ENCODE measurements at places on chromosomes 11 and 22.

DNA sequence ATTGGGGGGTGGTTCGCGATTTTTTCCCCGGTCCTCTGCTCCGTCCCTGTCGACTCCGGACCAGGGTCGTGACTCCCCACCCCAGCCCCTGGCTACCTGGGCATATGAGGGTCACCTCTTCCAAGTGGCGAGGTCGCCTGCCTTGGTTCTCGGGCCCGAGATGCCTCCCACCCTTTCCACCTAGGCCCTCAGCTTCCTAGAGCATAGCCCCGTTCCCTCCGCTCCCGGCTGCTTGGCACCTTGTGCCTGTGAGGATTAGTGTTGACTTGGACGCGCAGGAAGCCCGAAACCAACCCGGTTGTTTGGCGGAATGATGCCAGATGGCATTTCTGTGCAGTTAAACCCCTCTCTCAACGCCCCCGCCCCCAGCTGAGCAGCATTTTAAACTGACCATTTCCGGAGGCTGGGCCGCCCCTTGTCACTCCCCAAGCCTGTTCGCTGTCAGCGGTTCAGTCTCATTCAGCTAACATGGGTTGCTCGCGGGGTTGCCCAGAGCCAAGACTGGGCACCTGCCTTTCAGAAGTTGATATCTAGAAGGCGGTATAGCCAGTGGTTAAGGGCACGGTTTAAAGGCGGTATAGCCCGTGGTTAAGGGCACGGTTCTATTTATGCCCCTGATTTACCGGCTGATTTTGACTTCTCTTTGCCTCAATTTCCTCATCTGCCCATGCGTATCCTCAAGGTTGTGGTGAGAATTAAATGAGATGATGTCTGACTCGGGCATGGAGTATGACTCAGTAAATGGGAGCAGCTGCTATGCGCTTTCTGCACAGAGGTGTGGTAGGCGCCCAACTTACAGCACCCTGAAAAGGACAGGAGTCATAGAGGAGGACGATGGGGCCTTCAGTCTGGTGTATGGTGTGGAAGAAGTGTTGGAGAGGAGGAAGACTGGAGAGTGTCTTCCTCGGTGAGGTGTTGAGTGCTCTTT, 639 bp downstream of the INCENP start:
- peak; percentile 17 for DNase-seq

DNA sequence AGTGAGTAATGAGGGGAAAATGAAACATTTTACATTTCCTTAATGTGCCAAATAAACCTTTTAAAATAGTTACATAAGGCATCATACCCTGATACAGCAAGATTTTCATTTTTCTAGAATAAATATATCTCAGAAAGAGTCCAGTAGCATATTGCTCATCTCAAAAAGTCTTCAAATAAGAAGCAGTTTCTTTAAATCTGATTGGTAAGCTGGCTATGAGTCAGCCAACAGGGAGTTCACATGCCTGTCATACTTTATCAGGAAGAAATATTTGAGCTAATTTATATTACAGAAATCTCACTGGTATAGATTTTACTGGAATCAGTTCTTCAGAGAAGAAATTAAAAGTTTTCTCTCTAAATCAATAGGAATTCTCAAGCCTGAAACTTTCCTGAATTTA, 258.1 kb downstream of the C11orf87 start:
- peak; percentile 25 for DNase-seq

DNA sequence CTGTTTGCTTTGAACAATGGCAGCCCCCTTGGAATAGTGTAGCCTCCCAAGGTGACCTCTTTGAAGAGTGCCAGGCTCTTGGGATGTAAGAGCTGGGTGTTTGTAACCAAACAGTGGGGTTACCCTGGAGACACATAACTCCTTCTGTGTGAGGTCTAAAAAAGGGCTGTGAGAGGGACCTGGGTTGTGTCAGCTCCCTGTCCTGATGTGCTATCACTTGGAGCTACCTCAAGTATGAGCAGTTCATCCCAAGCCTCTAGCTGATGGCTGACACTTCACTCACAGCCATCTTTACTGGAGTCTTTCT, 40.2 kb downstream of the TSPAN18 start:
- DNase-seq, result peak; percentile 69

GRCh38 chr11:27464289-27464696, 8.3 kb downstream of the LGR4 start:
- peak; percentile 60 for DNase-seq

DNA sequence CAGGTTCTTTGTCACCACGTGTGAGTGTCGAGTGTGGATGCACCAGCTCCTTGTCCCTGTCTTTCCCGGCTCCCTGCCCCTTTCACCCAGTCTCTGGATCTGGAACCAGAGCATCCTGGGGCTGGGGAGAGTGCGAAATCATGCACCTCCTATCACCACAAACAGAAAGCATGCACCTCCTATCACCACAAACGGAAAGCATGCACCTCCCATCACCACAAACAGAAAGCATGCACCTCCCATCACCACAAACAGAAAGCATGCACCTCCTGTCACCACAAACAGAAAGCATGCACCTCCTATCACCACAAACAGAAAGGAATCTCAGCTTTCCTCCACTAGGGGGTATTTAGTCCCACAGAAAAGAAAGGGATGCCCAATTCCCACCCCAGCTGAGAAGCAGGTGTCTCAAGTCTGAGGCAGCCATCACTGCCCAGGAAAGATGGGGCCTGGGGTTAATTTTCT, 5.9 kb upstream of the GLB1L3 start:
- no peak for DNase-seq

DNA sequence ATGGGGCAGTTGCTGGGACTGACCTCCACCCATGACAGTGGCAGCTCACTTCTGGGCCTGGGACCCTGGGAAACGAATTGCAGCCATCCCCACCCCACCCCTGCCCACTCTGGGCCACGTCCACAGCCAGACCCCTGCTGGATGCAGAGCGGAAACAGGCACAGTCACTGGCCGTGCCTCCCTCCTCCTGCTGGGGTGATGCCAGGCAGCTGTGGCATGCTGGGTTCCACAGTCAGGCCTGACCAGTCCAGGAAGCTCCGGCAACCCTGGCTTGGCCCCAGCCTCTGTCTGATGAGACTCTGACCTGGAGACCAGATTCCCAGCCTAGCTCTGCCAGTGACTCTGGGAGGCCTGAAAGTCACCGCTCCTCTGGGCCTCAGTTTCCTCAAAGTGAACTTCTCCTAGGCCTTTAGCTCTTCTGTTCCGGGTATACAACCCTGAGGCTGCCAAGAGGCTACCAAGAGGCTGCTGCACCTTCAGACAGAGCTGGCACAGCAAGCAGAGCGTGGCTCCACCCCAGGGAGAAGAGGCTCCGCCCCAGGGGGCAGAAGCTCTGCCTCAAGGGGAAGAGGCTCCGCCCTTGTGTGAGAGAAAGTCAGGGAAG, 8.9 kb downstream of the SULT4A1 start:
- DNase-seq, result no peak

DNA sequence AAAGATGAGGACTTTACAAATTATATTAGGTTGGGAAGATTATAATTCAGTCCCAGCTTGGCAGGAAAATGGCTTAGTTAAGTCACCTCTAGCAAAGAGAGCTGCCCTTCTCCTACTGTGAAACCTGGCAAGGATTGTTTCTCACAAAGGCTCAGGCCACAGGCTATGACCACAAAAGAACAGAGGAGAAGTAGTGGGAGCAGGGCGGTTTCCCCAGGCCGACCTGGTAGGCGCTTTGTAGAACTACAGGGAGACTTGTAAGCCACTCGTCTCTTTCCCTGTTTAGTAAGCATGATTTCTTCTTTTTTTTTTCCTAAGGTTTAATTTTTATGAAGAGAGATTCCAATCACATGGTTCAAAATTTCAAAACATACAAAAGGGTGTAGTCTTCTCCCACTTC, 4.6 kb downstream of the SNAP29 start:
- DNase-seq, result no peak

- DNase-seq, result no peak
These were observed 97.2 kb upstream of the FIBIN start for GRCh38 chr11:26896719-26897118.

- DNase-seq, result no peak
These were observed 15.3 kb downstream of the KCNJ5 start for GRCh38 chr11:128906185-128907050.

GRCh38 chr11:122578171-122578825, 77.2 kb upstream of the UBASH3B start:
- DNase-seq, result no peak

DNA sequence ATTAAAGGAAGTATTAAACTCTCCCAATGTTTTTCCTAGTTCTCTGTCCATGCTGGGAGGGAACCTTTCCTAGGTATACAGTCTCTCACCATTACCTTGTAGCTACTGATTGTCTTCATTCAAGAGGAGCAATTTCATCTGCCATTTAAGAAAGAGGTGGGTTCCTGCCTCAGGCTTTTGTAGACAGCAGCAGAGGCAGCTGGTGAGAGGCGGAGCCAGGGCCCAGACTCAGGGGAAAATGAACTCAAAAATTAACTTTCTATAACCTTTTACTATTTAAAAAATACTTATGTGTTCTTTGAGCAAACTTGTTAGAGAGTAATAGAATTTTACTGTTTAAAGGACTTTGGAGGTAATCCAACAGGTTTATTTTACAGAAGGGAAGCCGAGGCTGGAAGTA, 133.0 kb downstream of the SNX19 start:
- DNase-seq, result no peak

DNA sequence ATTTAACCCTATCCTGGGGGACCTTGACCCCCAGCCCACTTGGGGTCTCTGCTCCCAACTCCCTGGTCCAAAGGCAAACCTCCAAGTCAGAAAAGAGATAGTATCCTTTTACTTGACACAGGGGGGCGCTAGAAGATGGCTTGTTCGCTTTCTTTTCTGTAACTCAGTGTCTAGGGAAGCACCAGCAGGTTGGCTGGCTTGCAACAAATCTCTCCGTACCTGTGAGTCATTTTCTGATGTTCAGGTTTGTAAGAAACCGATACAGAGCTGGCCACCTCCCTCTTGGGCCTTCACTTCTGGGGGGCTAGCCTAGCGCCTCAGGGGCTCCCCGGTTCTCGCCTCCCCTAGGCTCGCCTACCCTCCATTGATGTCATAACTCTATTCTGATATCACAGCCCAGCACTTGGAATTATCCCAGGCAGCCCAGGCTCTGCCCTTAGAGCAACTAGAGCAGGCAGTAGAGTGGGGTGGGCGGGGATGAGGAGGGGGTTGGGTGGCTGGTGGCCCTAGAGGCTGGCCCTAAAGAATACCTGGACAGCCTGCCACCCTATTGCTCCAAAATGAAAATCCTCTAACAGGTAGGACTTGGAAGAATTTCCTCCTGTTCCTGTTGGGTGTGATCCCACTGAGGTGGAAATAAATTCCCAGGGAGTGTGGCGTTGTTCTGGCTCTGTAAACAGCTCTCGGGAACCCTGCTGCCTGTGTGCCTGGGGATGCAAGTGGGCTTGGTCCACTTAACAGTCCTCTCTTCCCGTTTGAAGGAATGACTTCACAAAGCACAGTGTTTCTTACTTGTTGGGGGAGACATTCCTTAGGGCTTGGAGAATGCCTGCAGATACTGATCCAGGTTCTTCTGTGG, 69.4 kb downstream of the OSBP2 start:
- peak; percentile 88 for DNase-seq

DNA sequence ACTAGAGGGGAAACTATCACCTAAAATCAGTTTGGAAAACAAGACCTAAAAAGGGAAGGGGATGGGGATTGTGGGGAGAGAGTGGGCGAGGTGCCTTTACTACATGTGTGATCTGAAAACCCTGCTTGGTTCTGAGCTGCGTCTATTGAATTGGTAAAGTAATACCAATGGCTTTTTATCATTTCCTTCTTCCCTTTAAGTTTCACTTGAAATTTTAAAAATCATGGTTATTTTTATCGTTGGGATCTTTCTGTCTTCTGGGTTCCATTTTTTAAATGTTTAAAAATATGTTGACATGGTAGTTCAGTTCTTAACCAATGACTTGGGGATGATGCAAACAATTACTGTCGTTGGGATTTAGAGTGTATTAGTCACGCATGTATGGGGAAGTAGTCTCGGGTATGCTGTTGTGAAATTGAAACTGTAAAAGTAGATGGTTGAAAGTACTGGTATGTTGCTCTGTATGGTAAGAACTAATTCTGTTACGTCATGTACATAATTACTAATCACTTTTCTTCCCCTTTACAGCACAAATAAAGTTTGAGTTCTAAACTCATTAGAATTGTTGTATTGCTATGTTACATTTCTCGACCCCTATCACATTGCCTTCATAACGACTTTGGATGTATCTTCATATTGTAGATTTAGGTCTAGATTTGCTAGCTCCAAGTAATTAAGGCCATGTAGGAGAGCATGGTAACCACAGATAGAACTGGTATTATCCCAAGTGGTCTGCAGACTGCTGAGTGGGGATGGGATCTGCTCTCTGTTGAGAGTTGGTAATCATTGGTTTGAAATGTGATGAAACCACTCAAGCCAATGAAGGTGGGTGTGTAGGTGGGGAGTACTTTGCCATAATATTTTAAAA, 3.6 kb downstream of the NEAT1 start:
- peak; percentile 85 for DNase-seq

DNA sequence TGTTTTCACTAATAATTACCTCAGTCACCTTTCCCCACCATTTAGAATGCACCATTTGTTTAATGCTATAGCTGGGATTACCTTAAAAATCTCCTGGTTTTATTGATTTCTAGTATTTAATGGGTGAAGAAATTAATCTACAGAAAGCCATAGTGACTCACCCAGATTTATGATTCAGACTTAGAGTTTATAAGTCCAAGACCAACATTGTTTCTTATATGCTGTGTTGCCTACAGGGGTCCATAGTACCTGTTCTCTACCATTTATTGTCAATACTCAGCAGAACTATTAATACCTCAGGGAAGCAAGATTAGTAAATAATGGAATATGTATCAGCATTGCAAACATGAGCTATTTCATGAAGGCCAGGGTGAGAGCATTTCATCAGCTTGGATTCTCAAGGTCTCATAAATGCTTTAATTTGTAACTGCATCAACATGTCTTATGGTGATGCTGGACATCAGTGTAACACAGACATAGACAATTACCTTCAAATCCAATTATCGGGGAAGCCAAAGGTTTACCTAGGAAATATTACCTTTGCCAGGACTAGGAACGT, 8.0 kb upstream of the MS4A7 start:
- no peak for DNase-seq

GRCh38 chr11:64810891-64811272, 531 bp upstream of the MEN1 start:
- DNase-seq, result no peak

DNA sequence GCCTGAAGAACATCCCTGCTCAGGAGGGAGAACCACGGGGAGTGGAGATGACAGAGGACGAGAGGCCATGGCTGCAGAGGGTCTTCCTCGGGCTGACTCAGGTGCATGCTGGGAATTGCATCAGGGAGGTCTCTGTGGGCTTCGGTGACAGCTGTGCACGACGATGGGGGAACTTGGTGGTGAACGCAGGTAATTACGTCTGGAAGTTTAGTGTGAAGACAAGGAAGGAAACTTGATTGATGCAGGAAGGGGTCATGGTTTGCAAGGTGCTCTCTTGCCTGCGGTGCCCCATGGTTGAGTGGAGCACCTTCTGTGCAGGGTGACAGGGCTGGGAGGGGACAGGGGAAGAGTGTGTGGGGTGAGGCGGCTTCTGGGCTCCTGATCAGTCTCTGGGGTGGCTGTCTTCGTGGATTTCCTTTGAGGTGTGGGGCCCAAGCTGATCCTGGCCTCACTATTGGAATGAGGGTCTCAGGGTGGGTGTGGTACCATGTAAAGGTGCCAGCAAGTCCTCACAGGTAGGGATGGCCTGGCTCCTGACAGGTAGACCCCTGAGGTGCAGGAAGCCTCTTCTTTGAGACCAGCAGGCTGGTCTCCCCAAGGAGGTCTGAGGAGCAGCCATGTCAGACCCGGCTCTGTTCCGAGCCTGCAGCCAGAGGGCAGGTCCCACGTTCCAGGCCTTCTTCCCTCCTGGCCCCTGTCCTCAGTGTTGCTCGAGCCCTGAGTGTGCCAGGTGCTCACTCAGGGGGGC, 1020.1 kb downstream of the TBC1D22A start:
- DNase-seq, result no peak

GRCh38 chr11:13061294-13061990, 52.3 kb downstream of the RASSF10 start:
- peak; percentile 2 for DNase-seq

- no peak for DNase-seq
These were observed 10.5 kb downstream of the ELFN2 start for GRCh38 chr22:37416827-37417226.
